ENCODE measurements at places on chromosomes 6 and 20.

DNA sequence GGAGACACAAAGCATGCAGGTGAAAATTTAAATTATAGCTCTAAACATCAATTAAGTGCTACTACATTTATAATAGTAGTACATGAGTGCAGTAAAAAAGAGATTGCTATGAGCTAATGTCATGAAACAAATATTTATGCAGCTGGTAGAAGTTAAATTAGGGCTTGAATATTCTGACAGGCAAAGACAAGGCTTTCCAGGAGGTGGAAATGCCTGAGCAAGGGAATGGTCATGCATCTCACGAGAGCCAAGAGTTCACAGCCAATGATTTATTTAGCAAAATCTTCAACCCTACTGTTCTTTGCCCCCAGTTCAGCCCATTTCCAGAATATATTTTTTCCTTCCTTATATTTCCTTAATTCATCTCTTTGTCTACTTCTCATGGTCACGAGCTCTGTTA, 128.9 kb downstream of the HIVEP2 start:
- DNase-seq, result no peak

DNA sequence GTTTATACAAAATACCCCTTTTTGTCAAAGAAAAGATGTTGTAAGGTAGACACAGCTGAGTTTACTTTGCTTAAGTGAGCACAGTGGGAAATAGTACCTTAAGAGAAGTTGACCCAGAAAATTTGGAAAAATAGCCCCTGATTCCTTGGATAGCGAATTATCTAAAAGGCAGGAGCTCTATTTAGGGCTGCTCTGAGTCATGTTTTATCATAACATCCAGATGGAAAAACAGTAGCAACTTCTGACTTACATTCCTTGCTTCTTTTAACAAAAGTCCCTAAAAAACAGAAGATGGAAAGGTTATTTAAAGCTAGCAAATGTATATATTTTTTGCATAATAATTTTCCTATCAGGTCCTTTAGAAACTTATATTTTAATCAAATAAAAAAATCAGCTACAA, 59.0 kb downstream of the THEMIS start:
- no peak for DNase-seq

GRCh38 chr20:63262836-63263235, 8.6 kb upstream of the NKAIN4 start:
- DNase-seq, result no peak

GRCh38 chr20:10419550-10420133, 14.4 kb downstream of the MKKS start:
- no peak for DNase-seq

DNA sequence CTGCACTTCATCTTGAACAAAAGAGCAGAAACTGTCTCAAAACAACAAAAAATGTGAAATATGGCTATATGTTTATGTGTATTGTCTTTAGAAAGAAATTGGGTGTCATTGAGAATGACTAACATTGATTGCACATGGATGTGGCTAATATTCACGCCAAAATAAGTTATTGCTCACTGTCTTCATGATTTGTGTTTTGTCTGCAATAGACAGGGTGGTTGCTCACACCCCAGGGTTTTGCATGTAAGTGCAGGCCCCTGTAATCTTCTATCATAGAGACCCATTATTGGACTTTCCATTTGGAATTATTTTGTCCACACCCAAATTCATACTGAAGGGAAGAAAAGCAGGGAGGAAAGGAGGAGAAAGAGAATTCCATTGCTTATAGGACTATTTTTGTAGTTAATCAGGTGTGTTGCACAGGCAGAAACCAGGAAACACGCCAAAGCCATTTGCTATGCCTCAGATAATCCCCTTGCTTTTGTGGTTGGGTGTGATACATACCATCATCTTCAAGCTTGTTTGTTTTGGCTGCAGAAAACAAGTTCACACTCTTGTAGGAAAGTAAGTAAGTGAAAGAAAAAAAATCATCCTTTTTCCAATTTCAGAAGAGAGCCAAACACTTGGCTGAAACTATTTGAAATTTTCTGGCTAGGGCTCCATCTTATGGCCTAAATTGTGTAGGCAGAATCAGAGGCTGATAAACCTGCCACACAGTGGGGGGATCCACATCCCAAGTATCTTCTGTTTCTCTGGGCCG, 214.1 kb downstream of the COL12A1 start:
- DNase-seq, result peak; percentile 6

GRCh38 chr6:138088326-138088762, 18.9 kb downstream of the PERP start:
- DNase-seq, result no peak

GRCh38 chr20:56995149-56995548, 271.3 kb downstream of the BMP7 start:
- no peak for DNase-seq

GRCh38 chr6:7568021-7568420, 22.0 kb upstream of the SNRNP48 start:
- no peak for DNase-seq

- DNase-seq, result no peak
These were observed 1.2 kb upstream of the ADGRF1 start for GRCh38 chr6:47043286-47043685.

GRCh38 chr6:148924226-148925012, 177.6 kb downstream of the UST start:
- no peak for DNase-seq

- no peak for DNase-seq
These were observed 16.5 kb upstream of the WFDC2 start for GRCh38 chr20:45452772-45453691.

DNA sequence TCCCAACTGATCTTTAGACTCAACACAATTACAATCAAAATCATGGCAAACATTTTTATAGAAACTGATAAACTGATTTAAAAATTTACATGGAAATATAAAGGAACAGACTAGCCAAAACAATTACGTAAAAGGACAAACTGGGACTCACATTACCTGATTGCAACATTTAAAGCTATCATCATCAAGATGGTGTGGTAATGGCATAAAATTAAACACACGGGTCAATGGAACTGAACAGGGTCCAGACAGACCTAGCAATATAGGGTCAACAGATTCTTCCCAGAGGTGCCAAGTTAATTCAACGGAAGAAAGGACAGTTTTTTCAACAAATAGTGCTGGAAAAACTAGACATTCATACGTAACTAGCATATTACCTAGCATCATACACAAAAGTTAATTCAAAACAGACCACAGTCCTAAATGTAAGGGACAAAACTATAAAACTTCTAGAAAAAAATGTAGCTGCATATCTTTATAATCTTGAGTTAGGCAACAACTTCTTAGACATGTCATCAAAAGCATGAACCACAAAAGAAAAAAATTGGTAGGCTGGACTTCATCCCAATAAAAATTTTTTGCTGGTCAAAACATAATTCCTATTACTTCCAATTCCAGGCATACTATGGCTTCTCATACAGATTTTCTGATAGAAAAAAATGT, 147.4 kb upstream of the BEND6 start:
- DNase-seq, result no peak

All from neural progenitor cell (in vitro differentiated cells).